HT1080 (cell line): ENCODE measurements at places on chromosomes 3 and 15. TPM values are rescaled to one million over a fixed set of nuclear protein-coding genes. Genes with fewer than 3 reads are reported as not detected.
A peak's percentile ranks its signal among the peaks of the same experiment; 100 is the strongest.

FRMD4B gene
- total RNA-seq = 12.9 and 19.1 TPM in 2 replicates

ARPIN gene
- total RNA-seq = 3.0 and 3.1 TPM in 2 replicates

LYZL4 gene
- total RNA-seq = not detected in 2 replicates

GRK7 gene
- total RNA-seq = not detected in 2 replicates

KLF15 gene
- 0.13 and 0.20 TPM in 2 replicates for total RNA-seq

DNA sequence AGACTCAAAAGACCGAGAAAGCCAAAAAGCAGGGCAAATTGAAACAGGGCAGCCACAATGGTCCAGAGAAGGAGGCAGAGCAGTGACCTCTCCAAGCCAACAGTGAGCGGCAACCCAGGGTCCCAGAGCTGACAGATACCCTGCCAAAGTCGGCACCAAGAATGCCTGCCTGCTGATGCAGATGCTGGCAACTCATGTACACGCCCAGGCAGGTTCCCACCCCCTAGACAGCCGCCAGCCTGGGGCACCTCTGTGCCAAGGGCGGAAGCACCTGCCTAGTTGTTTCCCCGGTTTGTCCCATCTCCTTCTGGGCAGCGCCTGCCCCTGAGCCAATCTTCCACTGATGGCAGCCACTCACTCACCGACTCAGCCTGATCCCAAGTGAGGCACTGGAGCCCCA, 22.1 kb downstream of the KLHL25 start:
- no peak for DNase-seq

GRCh38 chr15:98760112-98760826, 111.9 kb downstream of the IGF1R start:
- DNase-seq = no peak

DNA sequence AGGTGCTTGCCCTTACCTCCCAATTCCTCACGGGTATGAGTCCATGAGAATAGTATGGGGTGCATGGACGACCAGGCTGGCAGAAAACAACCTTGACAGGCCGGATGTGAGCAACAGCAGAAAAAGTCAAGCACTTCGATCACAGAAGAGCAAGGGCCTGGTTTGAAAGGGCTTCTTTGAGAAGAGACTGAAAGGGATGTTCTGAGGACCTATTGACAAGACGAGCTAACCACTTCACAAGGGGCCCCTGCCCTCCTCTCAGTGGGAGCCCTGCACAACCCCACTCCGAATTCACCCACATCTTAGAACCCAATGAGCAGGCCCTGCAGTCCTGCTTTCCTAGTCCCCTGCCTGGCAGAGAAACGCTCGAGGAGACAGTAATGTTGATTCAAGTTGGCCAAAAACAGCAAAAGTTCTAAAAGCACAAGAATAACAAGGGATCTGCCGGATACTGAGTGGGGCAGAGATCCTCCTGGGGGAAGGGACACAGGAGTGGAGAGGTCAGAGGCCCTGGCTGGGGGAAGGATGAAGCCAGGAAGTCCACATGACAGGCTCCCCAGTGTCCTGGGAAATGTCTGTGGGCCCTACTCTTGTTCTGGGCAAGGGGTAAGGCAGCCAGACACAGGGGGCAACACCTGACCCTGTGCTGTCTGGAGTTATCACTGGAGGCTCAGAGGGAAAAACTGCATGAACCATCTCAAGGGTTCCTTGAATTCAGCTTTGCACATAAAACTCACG, 14.8 kb upstream of the CX3CR1 start:
- peak; percentile 21 for DNase-seq
